ENCODE measurements at places on chromosomes 1 and 21. TPM values are rescaled to one million over a fixed set of nuclear protein-coding genes. Genes with fewer than 3 reads are reported as not detected.

Gene NTMT2
- not detected for total RNA-seq

Gene RNU1-1
- total RNA-seq = 1,968 TPM

Gene KCNE2
- not detected for total RNA-seq

Gene G0S2
- not detected for total RNA-seq

Gene PPM1J
- total RNA-seq = 3.7 TPM

DNA sequence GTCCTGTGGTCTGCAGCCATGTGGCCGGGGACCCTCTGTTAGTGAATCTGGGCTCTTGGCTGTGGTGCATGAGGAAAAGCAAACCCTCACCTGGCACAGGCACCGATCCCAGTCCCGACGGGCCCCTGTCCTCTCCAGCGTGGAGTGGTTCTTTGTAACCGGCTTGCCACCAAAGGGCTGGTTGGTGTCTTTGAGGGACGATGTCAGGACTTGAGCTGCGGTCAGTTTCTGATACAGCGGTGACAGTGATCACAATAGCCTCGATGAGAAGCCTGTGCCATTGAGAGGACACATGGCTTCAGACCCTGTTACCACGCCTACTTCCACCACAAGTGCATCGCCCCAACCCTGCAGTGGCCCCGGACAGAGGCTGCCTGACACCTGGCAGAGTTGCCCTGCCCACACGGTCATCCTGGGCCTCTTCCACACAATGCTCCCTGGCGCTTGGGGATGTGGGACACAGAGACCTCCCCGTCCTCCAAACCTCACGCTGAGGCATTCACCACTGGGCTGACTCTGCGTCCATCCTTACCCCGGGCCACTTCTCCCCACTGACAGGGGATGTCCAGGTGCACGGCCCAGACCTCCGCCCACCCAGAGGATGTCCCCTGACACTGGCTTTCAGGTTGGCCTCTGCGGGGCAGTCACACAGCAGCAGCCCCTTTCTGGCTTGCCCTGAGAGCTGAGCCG is 18.8 kb upstream of the ACTRT2 start:
- no peak for DNase-seq

Gene LYPLA2
- 66.5 TPM for total RNA-seq

- no peak for DNase-seq
Measured at GRCh38 chr1:204045430-204045829, 27.5 kb upstream of the SOX13 start.

- DNase-seq = no peak
Measured at GRCh38 chr1:223209293-223209898, 66.3 kb upstream of the TLR5 start.

Gene TLCD4
- not detected for total RNA-seq

Gene MATN1
- total RNA-seq = not detected

Gene ACADM
- 228 TPM for total RNA-seq

Gene MXRA8
- total RNA-seq = not detected

DNA sequence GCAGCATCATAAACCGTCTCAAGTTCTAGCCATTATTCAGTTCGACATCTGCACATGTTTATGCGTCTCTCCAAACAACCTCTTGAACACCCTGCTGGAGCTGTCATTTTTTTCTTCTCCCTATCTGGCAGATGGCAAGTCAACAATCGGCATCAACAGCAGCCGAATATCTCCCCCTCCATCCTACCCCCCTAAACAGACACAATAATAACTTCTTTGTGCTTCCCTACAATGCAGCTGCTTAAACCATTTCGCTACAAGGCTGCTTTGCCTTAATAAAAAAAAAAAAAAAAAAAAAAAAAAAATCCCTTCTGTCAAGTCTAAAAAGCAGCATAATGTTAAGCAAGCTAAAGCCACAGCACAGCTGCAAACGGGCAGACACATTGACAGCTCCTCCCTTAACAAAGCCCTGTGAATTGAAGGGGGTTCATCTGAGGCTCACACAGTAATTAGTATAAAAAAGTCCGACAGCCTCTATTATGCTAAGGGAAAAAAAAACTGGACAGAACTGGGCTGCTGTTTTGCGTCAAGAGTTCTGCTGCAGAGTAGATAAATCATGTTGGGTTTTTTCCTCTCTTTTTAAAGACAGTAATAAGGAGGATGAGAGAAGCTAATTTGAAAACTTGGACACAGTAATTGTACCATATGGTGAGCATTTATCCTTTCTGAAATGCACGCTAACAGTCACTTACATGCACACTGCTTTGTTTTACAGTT is 136.4 kb downstream of the AKT3 start:
- DNase-seq = no peak

Gene CITED4
- total RNA-seq = not detected

- DNase-seq = no peak
Measured at GRCh38 chr1:12810691-12811408, 19.7 kb downstream of the PRAMEF1 start.

DNA sequence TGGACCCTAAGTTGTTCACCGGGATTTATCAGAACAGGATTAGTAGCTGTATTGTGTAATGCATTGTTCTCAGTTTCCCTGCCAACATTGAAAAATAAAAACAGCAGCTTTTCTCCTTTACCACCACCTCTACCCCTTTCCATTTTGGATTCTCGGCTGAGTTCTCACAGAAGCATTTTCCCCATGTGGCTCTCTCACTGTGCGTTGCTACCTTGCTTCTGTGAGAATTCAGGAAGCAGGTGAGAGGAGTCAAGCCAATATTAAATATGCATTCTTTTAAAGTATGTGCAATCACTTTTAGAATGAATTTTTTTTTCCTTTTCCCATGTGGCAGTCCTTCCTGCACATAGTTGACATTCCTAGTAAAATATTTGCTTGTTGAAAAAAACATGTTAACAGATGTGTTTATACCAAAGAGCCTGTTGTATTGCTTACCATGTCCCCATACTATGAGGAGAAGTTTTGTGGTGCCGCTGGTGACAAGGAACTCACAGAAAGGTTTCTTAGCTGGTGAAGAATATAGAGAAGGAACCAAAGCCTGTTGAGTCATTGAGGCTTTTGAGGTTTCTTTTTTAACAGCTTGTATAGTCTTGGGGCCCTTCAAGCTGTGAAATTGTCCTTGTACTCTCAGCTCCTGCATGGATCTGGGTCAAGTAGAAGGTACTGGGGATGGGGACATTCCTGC is 3.9 kb upstream of the OLFML3 start:
- no peak for DNase-seq

DNA sequence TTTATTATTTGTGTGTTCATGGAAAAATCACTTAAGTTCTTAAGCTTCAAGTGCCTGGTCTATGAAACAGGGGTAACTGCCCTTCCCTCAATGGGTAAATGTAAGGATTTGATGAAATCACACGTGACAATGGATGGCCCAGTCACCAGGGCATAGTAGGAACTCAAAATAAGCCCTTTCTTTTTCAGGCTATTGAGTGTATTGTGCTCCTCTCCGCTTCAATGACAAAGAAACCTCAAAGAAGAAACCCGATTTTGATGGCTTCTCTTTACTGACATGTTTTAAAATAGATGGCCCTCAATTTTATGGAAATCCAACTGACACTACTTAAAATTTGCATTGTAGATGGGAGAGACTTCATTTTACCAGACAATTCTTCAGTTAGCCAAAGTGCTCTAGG is 543.5 kb downstream of the OMA1 start:
- DNase-seq = no peak
